Activated gamma-delta T cell treated with anti-CD3 and anti-CD28 coated beads, Interleukin-2, amount 50 U/mL, for 16 hours (primary cell): ENCODE measurements at places on chromosomes 6 and 20.
A peak's percentile ranks its signal among the peaks of the same experiment; 100 is the strongest.

GRCh38 chr6:11604836-11605506 is 67.4 kb downstream of the TMEM170B start:
- no peak for DNase-seq

GRCh38 chr20:59567585-59568508 is 36.5 kb upstream of the PHACTR3 start:
- no peak for DNase-seq

GRCh38 chr20:828987-829386 is 4.5 kb upstream of the FAM110A start:
- DNase-seq: no peak

DNA sequence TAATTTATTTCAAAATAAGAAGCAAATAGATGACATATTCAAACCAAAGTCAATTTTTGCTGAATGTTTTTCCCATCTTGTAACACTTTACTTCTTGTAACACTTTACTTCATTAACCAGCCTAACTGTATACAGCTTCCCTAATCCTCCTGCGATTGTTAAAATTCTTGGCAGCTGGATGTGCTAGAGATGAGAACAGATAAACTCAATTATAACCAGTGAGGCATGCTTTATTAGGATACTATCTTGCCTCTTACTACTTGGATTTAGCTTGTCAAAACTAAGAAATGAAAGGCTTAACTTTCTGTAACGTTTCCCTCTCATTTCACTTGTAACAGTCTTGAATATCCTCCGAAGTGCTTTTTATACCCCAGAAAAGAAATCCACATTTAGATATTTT is 94.1 kb upstream of the BMP5 start:
- DNase-seq: no peak

- DNase-seq: no peak
These were observed 125.0 kb upstream of the TSHZ2 start for GRCh38 chr20:52847029-52847660.

DNA sequence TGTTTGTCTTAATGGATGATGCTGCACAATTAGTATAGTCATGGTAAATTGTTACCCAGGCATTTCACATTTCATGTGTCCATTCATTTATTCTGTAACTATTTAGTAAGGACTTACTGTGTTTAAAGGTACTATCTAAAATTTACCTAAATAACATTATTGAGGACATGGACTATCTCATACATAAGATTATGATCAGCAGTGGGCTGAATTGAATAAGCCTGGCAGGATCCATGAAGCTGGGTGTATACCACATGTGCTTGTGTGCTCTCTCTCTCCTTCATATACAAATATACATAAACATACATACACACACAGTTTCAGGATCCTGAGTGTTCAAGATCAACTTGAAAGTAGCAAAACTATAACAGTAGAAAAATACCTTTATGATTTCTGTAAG is 595.4 kb downstream of the EPM2A start:
- no peak for DNase-seq

DNA sequence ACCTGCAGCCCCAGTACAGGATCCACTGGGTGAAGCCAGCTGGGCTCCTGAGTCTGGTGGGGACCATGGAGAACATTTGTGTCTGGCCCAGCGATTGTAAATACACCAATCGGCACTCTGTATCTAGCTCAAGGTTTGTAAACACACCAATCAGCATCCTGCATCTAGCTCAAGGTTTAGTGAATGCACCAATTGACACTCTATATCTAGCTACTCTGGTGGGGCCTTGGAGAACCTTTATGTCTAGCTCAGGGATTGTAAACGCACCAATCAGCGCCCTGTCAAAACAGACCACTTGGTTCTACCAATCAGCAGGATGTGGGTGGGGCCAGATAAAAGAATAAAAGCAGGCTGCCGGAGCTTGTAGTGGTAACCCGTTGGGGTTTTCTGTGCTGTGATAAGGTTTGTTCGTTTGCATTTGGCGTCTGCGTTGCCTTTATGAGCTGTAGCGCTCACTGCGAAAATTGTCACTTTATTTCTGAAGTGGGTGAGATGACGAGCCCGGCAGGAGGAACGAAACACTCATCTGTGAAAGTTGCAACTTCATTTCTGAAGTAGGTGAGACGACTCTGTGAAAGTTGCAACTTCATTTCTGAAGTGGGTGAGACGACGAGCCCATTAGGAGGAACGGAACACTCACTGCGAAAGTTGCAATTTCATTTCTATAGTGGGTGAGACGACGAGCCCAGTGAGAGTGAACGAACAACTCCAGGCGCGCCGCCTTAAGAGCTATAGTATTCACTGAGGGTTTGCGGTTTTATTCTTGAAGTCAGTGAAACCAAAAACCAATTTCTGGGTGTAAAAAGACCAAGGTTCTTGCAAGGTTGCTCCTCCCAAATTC is 31.1 kb downstream of the SERPINB6 start:
- peak; percentile 58 for DNase-seq

DNA sequence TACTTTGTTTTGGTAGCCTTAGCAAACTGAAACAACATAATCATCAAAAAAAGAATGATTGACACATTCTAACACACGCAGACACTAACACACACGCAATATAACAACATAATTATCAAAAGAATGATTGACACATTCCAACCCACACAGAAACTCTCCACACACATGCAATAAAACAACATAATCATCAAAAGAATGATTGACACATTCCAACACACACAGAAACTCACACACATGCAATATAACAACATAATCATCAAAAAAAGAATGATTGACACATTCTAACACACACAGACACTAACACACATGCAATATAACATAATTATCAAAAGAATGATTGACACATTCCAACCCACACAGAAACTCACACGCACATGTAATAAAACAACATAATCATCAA is 172.4 kb downstream of the THBS2 start:
- DNase-seq: no peak

DNA sequence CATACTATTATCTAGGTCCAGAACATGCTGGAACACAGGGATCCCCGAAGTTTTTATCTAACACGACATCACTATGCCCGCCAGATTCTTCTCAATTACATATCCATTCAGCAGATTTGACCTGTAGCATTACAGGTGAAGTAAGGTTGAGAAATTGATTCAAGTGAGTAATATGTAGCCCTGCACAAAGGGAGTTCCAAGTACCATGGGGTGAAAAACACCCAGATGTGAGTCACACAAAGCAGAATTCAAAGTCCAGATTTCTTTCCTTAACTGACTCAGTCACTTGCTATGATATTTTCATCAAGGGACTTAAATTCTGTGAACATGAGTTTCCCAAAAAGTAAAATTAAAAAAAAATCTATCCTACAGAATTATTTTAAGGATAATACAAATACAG is 655.4 kb upstream of the PTCHD4 start:
- no peak for DNase-seq

DNA sequence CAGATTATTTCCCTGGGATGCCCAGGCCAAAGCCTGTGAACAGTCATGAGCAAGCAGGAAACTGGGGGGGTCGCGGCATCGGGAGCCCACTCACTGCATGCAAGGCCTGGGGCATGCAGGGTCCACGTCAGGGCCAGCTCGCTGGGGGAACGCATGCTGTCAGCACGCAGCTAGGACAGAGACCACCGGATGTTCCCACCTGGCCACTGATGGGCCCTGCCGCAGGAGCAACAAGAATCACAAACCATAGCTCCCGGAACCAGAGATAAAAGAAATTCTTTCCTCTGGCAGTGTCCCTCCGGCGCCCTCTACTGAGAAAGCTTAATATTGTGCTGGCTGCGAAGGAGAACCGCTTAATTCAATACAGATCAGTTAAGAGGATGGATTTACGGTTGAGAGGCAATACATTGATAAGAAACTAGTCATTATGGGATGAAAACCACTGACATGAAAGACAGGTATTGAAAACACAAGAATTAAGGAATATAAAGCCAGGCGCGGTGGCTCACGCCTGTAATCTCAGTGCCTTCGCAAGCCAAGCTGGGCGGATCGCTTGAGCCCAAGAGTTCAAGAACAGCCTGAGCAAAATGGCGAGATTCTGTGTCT is 32.6 kb downstream of the C6orf15 start:
- peak; percentile 53 for DNase-seq

DNA sequence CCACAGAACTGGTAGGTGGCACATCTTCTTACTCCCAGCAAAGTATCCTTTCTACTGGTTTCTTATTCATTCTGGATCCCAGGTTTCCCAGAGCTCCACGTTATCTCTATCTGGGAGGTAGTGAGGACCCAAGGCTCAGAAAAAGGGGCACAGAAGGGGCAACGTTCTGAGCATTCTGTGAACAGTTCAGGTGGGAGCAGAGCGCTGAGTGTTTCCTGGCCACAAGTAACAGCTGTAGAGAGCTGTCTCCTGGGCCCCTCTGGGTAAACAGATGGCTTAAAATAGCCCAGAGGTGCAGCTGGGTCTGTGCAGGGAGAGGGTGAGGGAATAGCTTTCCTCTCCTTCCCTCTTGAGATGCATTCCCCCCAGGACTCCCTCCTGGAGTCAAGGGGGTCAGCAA is 2.1 kb downstream of the APOBEC2 start:
- no peak for DNase-seq

DNA sequence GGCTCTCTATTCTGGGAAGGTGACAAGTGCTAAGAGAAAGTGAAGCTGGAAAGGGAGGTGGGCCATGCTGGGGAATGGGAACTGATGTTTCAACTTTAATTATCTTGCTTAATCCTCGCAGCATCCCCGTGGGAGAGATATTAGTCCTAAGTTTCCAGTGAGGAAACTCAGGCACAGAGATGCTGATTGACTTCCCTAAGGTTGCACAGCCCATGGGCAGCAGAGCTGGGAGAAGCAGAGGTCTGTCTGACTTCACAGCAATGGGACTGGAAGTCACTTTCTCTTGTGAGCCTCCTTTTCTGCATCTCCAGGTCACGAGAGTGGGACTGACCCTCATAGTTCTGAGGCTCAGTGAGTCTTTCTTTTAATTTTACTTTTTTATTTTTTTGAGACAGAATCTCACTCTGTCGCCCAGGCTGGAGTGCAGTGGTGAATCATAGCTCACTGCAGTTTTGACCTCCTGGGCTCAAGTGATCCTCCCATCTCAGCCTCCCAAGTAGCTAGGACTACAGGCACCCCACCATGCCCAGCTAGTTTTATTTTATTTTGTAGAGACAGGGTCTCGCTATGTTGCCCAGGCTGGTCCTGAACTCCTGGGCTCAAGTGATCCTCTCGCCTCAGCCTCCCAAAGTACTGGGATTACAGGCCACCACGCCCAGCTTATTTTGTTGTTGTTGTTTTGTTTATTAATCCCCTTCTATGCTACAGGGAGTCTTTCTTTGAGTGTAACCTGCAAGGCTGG is 2.6 kb downstream of the RAB44 start:
- DNase-seq: no peak

GRCh38 chr6:116596815-116597214 is 19.5 kb upstream of the RSPH4A start:
- DNase-seq: no peak
